ENCODE measurements at places on chromosomes 5 and 9. TPM values are rescaled to one million over a fixed set of nuclear protein-coding genes. Genes with fewer than 3 reads are reported as not detected.

DNA sequence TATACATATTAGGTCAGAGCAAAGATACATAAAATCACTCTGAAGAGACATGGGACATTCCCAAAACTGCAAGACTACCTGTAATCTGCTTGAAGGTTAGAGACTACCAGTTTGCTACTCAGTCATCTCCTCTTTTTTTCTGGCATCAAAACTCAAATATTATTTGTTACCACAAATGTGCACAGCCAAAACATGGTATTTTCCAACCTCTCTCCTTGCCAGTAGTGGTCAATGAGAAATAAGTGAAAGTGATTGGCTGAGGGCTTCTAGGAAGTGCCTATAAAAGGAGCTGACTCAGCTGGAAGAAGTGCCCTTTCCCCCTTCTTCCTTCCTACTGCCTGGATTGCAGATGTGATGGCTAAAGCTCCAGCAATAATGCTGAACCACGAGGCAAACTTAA lies 13.8 kb downstream of the GZMK start:
- no peak for DNase-seq

Gene MEIKIN
- not detected for polyA plus RNA-seq

Gene ARHGEF28
- polyA plus RNA-seq: not detected

DNA sequence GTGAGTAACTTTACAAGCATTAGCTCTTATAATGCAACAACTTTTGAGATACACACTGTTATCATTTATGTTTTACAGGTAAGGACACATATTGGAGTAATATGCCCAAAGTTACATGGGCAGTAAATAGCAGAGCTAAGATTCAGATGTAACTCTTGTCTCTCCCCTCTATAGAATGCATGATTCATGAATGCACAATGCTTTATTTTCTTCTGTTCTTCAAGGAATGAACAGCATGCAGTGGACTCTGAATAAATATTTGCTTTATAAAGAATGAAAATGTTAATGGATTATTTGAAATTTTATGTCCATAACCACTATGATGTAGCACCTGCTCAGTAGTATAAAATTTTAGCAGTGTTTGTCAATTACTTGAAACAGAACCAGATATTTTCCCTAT lies 629.5 kb downstream of the KCTD16 start:
- DNase-seq: no peak

- DNase-seq: no peak
These were observed 33.2 kb upstream of the PCDHB1 start for GRCh38 chr5:141017943-141018342.

Gene FCN2
- polyA plus RNA-seq: not detected

Gene WNK2
- not detected for polyA plus RNA-seq
